Stimulated activated CD8-positive, alpha-beta memory T cell treated with anti-CD3 and anti-CD28 coated beads, Interleukin-2, amount 100 ng/mL, for 1 hour (primary cell): ENCODE measurements at places on chromosomes 7 and 10.

DNA sequence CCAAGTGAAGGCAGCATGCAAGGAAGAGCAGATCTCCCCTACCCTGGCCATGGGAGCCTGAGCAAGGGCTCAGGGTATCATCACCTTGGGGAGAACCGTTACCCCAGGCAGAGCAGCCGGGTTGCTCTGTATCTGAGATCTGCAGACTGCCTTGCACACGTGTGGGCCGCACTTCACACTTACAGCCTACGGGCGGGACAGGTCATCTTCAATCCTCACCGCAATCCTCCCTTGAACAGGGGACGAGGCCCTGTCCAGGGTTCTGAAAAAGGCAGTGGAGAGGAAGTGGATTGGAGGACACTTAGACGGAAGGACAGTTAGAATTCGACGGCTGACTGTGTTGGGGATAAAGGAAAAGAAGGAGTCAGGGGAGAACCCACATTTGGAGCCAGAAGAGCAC, 51.4 kb downstream of the NPS start:
- no peak for DNase-seq

- no peak for DNase-seq
Observed at GRCh38 chr7:1419688-1420087, 39.6 kb downstream of the MICALL2 start.

DNA sequence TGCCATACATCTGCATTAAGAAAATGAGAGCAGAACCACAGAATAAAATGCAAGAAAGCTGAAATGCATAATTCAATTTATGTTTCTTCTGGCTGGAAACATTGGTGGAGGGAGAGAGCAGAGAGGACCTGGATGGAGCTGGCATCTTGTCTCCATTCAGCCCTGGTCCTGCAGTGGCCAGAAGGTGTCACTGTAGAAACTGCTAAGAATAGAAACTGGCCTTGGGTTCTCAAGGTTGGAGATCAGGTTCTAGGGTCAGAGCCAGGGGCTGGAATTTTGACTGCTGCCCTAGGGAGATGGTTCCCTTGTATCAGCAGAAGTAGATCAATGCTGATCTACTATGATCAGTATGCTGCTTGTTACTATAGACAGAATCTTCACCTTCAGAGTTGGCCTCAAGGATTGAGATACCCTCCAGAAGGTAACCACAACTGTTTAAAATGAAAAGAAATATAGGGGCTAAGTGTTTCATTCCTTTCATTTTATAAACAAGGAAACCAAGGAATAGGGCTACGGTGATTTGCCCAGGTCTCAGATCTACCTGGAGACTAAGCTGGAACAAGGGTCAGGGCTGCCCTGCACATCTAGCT, 13.1 kb downstream of the TAS2R41 start:
- no peak for DNase-seq

DNA sequence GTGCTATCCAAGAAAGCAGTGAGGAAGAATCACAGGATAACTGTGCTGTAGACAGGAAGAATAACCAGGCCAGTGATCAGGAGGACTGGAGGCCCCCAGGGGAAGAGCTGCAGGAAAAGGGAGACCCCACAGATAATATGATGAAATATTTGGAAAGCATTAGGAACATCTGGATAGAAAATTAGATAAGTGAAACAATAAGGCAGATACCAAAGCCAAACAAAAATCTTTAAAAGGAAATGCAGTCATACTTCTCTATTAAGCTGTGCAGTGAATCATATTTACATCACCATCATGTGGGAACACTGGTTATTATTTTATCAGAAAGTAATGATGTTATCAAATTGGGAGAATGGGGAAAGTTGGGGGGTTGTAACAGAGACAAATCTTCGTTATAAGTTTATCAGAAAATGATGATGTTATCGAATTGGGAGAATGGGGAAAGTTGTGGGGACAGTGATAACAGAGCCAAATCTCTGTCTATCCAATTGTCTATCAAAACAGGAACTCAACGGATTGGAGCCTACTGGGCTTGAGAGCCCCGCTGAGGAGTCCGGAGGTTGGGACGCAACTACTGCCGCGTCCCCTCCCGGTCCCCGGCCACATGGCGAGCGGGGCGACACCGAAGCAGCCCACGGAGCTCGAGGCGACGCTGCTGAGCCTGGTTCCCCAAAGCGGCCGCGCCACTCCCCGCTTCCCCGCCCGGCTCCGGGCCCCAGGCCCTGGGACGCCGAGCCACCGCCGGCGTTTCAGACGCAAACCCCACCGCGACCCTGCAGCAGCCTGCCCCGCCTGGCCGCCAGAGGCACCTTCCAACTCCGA, 14.0 kb upstream of the RALA start:
- no peak for DNase-seq

- no peak for DNase-seq
Observed at GRCh38 chr7:49718760-49719159, 54.7 kb upstream of the VWC2 start.

DNA sequence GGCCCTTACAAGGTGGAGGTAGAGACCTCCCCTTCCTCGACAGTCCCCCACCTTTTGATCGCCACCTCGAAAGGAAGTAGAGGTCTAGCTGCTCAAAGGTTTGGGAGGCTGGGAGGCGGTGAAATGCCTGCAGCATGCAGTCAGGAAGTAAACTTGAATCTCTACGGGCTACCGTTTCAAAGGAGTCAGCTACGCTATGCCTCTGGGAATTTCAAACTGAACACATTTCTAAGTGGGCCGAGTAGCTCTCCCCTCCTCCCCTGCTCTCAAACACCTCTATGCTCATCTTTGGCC, 68.0 kb downstream of the CXCL12 start:
- no peak for DNase-seq

DNA sequence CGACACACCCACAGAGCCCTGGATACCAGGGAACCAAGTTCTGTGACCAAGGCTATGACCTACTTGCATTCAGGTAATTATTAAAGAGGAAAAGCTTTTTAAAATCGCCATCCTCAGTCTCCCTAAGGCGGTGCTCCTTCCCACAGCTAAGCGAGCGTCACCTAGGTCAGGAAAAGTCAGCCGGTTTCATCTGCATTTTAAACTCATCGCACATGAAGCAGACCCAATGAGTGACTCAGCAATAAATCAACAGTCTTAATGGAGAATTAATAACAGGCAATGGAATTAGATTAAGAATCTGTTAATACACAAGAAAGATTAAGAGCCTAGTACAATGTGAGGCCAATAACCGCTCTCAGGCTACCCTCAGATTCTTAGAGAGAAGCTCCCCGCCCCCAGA, 59.2 kb downstream of the HSPA12A start:
- DNase-seq = no peak

DNA sequence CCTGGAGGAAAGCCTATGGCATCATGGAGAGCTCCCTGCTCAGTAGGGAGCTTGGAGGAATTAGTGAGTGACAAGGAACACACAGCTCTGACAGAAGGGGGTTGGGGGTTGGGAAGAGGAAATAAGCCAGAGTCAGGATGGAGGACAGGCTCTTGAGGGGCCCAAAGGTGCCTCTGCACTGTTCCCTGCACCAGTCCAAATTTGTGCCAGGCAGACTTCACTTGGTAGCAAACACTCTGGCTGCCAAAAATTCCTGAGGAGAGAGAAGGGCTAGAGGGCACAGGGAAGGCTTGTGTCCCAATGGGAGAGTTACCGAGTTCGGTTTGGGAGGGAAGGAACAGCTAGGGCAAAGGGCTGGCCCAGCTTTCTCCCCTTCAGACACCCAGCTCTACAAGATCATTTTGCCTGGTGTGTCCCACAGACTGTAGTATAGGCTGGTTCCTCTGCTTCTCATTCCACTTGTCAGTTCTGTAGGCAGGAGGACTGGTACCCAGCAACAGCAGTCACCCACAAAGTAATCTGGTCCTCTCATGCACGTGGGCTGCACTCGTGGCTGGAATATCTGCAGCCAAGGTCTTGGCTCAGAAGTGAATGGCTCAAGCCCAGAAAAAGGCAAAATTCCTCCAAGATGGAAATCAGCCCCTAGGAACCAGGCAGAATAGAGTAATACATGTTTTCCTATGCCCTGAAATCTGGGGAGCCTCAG, 8.0 kb upstream of the KCNIP2 start:
- DNase-seq = no peak

- DNase-seq = no peak
Observed at GRCh38 chr7:49631071-49631815, 142.2 kb upstream of the VWC2 start.
